ENCODE measurements at places on chromosomes 16 and 17.

- DNase-seq = peak; percentile 3
These were observed 1.8 kb upstream of the C1QTNF8 start for GRCh38 chr16:1097800-1098199.

DNA sequence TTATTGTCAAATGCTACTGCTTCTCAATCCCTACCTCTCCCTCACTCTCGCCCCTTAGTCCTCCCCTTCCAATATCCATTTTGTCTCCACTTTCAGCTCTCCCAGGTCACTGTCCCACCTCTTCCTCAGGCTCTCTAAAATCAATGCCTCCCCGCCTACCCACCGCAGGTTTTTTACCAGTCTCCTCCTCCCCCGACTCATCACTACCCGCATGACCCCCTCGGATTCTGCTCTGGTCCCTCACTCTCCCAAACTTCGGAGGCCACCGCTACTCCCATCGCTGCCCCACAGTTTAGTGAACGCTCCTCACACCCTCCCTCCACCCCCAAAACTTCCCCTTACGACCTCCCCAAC lies 513 bp downstream of the CRLF3 start:
- DNase-seq = no peak

DNA sequence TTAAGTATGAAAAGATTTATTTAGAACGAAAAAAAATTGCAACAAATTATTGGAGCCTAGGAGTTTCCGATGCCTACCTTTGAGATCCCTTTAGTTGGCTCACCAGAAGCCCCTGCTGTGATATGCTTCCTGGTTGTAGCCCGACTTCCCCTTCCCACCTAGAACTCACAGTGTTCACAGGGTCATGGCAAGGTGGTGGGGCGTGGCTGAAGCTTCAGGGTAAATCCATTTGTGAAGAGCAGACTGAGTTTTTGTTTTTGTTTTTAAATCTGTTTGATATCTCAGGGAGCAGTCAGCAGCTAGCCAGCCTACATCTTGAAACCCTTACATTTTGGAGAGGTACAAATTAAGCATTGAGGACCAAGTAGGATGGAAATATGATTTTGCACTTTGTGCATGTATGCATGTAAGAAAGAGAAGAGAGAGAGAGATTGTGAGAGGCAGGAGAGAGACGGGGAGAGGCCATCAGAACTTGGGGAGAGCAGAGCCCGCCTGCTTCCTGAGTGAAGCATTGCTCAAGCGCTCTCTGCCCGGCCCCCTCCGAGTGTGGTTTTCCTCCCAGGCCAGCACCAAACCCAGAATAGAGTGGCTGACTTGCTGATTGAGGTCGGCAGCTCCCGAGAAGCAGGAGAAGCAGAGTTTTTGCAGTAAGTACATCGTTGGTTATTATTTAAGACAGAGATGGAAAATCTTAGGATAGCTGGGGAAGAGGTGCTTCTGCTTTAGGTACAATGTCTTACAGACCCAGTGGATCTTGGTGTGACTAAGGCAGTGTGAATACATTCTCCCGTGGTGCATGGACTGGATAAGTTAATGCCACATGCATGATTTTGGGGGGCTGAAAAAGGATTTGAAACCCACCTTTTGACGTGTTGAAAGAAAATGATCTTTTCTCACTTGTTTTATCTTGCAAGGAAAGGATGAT lies 64.2 kb downstream of the SPECC1 start:
- peak; percentile 19 for DNase-seq

GRCh38 chr16:72474501-72475123 lies 302.7 kb upstream of the PMFBP1 start:
- no peak for DNase-seq

- DNase-seq = no peak
These were observed 313.3 kb upstream of the CCL2 start for GRCh38 chr17:33941744-33942143.

DNA sequence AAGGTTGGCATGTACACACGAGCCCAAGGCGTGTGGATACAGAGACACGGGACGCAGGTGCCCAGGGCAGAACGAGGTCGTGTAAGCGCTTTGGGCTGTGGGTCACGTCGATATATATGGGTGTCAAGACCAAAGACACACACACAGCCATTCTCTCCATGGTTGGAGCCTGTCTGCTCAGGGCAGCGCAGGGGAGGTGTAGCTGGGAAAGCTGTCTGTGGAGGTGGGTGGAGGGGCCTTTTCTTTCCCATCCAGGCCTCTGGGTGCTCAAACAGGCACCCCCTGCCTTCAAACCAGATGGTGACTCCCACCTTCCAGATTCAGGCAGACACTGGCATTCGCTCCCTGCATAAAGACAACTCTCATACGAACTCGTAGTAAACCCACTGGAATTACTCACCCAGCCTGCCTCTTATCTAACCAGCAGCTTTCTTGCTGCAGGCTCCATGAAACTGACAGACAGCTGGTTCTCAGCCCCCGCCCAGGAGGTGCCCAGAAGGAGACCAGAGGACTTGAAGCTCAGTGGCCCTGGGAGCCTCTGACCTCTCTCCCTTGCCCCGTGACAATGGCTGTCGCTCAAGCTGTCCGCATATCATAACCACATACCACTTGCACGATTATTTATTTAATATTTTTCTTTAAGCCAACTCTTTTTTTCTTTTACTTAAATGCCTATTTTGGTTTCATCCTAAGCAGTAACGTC lies 237.1 kb downstream of the KATNIP start:
- DNase-seq = no peak

Measured in substantia nigra (tissue), 51 donors.